A549 treated with Mapracorat at 1 μM for 4 hours (cell line): ENCODE measurements at places on chromosomes 1 and 21. TPM values are rescaled to one million over a fixed set of nuclear protein-coding genes. Genes with fewer than 3 reads are reported as not detected.

GPR89B gene
- total RNA-seq, result 3.3 to 6.3 TPM (median 4.2 TPM) in 5 replicates

CD34 gene
- total RNA-seq, result 0.05 to 0.06 TPM in 2 of 5 replicates, not detected in the others

RPS6KC1 gene
- total RNA-seq, result 8.5 to 11.5 TPM (median 10.7 TPM) in 5 replicates

FAM151A gene
- total RNA-seq, result 0.16 to 0.32 TPM (median 0.17 TPM) in 5 replicates

MMEL1 gene
- not detected in 5 replicates for total RNA-seq

CELA3B gene
- total RNA-seq, result not detected in 5 replicates

SYCP1 gene
- total RNA-seq, result not detected in 5 replicates

AVPR1B gene
- total RNA-seq, result not detected in 5 replicates

TNFRSF14 gene
- 0.10 to 0.27 TPM (median 0.10 TPM) in 3 of 5 replicates, not detected in the others for total RNA-seq
